Pancreas (tissue), 10 donors: ENCODE measurements at places on chromosomes 4 and X. TPM values are rescaled to one million over a fixed set of nuclear protein-coding genes. Genes with fewer than 3 reads are reported as not detected.
A peak's percentile ranks its signal among the peaks of the same experiment; 100 is the strongest.

Gene SLITRK2
- 0.19 TPM for polyA plus RNA-seq

Gene GAGE1
- polyA plus RNA-seq = not detected

Gene CCSER1
- 0.99 TPM for polyA plus RNA-seq

Gene WNK3
- 0.63 TPM for polyA plus RNA-seq

Gene LGI2
- 0.38 TPM for polyA plus RNA-seq

Gene SSX2B
- not detected for polyA plus RNA-seq

GRCh38 chr4:173398220-173398619, 696 bp downstream of the SCRG1 start:
- DNase-seq = no peak

DNA sequence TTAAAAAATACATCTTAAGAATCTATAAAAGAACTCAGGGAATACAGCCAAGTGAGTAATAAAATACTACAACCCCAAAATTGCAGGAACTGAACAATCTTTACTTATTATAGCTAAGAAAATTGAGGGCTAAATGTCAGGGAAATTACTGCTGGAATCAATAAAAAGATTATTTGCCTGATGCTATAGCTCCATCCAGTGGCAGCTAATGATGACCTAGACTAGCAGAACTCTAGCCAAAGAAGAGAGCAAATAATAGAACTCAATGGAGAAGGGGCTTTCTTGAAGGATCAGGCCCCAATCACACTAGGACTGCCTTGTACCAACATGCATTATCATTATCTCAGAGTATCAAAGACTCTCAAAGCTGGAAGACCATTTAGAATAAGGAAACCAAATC, 85.0 kb upstream of the FAM241A start:
- no peak for DNase-seq

DNA sequence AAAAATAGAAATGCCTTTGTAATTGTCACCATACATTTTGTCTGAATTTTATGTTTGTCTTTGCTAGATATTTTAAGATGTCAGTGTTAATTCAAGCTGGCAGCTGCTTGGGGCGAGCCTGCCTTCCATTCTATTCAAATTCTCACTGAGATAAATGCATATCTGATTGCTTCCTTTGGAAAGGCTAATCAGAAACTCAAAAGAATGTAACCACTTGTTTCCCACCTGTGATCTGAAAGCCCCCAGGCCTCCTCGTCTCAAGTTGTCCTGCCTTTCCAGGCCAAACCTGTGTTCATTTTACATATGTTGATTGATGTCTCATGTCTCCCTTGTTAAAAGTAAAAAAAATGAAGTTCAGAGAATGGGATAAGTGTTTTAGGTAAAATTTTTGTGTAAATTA, 318.7 kb upstream of the TECRL start:
- DNase-seq = no peak

GRCh38 chr4:26484032-26484515, 6.2 kb downstream of the CCKAR start:
- DNase-seq = no peak

GRCh38 chr4:176964116-176964691, 171.5 kb upstream of the VEGFC start:
- DNase-seq = no peak

DNA sequence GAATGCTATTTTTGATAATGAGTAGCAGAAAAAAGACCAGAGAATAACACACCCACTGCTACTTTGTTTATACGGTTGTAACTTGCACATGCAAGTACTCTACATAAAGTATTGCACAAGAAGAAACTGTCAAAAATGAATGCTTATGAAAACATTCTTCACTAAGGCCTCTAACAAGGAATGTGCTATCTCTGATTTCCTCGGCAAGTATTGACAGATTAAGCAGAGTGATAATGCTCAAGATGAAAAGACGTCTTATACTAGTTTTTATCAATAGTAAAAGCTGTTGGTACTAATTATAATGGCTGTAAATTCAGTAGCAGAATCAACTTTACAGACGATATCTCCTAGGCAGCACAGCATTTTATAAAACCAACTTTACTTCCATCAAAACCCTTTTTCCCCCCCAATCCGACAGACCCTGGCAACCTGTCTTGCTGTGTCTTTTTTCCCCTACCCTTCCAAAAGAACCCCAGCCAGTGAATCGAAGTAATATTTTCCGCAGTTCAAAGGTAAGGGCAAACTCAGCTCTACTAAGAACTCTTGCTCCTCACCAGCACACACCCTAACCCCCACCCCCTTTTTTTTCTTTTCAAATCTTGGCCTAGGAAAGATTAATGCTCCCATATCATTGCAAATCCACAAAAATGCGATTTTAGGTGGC, 1.5 kb downstream of the FRYL start:
- no peak for DNase-seq

DNA sequence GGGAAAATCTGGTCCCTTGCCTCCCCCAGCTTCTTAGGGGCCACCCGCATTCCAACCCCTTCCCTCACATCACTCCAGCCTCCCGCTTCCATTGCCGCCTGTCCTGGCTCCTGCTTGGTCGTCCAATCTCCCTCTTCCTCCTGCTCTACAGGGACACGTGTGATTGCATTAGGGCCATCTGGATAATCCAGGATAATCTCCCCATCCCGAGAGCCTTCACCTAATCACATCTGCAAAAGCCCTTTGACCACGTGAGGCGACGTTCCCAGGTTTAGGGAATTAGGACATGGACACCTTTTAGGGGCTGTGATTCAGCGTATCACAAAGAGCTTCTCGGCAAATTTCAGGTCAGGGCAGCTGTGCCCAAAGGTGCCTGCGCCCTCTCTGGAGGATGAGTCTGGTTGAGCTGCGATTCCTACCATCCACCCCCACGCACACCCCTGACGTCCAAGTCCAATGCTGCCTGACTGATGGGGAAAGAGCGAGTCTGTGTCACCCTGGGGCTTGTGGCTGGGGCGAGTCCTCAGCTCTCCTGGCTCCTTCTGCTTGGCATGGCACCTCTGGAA, 104.6 kb downstream of the PSAPL1 start:
- no peak for DNase-seq

GRCh38 chr4:106370214-106370613, 1.6 kb upstream of the GIMD1 start:
- DNase-seq = no peak

GRCh38 chr4:145679991-145680455, at the start of gene C4orf51:
TSS of gene C4orf51 (plus strand) at chr4:145680146. CDS start at chr4:145680204, 58 bp downstream.
- DNase-seq = peak; percentile 16

GRCh38 chr4:81021981-81022380, 8.5 kb upstream of the BMP3 start:
- DNase-seq = no peak

GRCh38 chrX:94178145-94178788, 504.3 kb downstream of the FAM133A start:
- DNase-seq = no peak

DNA sequence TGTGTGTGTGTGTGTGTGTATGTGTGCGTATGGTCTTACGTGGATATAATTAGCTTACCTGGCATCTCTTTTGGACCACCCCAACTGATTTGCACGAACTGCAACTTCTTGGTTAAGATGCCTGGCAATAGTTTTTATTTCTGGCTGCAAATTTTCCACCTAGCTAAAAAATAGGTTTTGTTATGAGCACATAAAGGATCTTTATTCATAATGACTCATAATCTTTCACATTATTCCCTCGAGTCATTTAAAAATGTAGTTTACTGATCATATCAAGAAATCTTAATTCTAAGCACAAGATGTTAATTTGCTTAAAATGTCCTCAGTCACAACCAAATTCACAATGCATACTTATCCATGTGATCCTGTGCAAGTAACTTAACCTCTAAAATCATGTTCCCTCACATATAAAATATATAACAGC, 1.5 kb downstream of the COX18 start:
- no peak for DNase-seq
